Esophagus squamous epithelium (tissue), 5 donors: ENCODE measurements at places on chromosomes 4 and X.

GRCh38 chr4:14196131-14196530 lies 568.6 kb upstream of the BOD1L1 start:
- no peak overlapping the region for H3K27ac ChIP-seq
- no peaks in the 10 kb centered on the region for H3K36me3 ChIP-seq
- DNase-seq = no peak
- H3K4me1 ChIP-seq = no peaks in the 10 kb centered on the region
- no peaks in the 10 kb centered on the region for H3K27me3 ChIP-seq

DNA sequence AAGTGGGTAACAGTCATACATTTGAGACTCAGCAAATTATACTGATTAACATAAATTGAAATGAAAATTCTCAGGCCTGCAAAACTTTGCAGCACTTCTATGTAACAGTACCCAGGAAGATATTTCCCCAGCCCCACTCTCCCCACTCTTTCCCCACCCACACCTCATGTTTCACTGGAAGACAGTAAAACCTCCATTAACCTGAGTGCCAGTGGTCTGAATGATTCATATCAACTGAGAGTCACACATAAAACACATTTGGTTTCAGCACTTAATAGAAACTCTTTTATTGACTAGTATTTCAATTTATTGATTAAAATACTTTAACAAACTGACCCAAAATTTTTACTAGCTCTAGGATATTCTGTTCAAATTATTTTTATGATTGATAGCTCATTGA lies 6.9 kb downstream of the CXCL6 start:
- no peaks in the 10 kb centered on the region for H3K36me3 ChIP-seq
- H3K4me1 ChIP-seq = no peaks in the 10 kb centered on the region
- no peak overlapping the region for H3K4me3 ChIP-seq

DNA sequence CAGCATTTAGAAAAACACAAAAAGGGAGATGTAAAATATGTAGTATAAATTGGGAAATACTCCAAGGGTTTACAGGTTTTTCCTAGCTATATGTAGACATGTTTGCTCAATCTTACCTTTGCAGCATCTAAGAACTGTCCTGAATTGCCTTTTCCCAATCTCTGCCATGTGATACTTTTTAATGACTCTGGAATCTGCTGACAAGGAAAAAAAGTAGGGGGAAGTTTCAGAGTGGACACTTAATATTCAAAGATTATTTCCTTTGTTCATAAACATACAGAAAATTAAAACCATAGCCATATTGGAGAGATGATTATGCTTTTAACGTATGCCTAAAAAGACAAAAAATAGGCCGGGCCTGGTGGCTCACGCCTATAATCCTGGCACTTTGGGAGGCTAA lies 41.4 kb downstream of the ABCB7 start:
- no peaks in the 10 kb centered on the region for H3K36me3 ChIP-seq
- H3K4me1 ChIP-seq = no peaks in the 10 kb centered on the region
- H3K4me3 ChIP-seq = no peak overlapping the region
- no peak overlapping the region for H3K27ac ChIP-seq

DNA sequence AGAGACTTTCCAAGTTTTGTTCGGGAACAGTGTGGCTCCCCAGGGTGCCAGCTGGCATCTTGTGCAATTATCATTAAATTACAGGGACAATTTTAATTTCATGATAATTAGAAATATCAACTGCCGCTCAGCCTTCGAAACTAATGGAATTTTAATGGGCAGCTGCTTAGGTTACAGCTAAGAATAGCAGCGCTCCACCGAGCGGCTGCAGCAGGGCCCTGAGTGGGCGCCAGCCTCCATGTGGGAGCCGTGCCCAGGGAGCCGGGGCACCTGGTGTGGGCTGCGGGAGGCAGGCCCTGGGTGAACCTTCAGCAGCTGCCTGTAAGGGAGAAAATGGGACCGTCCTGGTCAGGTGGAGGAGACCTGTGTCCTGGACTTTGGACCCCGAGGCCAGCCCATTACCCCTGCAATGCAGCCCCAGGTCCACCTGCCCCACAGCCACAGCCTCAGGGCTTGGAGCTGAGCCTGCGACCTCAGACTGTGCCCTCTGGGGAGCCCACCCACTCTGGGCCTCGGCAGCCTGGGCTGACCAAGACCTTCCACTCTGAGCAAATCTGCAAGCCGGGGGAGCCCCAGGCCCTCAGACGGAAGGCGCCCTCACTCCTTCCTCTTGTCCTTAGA lies 21.1 kb downstream of the MSANTD1 start:
- no peak overlapping the region for H3K4me3 ChIP-seq
- no peak overlapping the region for H3K27ac ChIP-seq
- DNase-seq = no peak
- H3K27me3 ChIP-seq = no peaks in the 10 kb centered on the region
- H3K36me3 ChIP-seq = no peaks in the 10 kb centered on the region

DNA sequence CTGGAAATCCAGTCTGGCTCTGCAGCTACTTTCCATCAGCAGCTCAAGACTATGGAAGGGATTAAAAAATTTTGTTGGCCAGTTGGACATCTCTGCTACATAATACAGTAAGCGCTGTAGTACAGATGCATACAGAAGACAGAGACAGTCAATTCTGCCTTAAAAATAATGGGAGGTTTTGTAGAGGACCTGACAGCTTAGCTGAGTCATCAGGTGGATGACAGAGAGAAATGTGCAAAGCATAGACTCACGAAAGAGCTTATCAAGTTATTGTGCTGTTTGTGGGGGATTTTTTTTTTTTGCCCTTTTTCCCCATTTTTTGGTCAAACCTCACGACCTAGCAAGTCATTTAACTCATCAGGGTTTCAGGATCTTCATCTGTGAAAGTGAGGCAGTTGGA lies 149.0 kb upstream of the SCML1 start:
- no peak overlapping the region for H3K27ac ChIP-seq
- H3K4me1 ChIP-seq = peaks cover 3% of the 10 kb centered on the region
- H3K4me3 ChIP-seq = no peak overlapping the region
- no peaks in the 10 kb centered on the region for H3K27me3 ChIP-seq
- H3K36me3 ChIP-seq = no peaks in the 10 kb centered on the region

GRCh38 chr4:10077076-10077475 lies 39.5 kb downstream of the WDR1 start:
- no peaks in the 10 kb centered on the region for H3K27me3 ChIP-seq
- H3K36me3 ChIP-seq = peaks cover 99% of the 10 kb centered on the region
- H3K4me1 ChIP-seq = no peaks in the 10 kb centered on the region
- H3K27ac ChIP-seq = no peak overlapping the region
- no peak for DNase-seq

GRCh38 chr4:78512357-78512920 lies 39.1 kb upstream of the ANXA3 start:
- no peaks in the 10 kb centered on the region for H3K4me1 ChIP-seq
- no peak for DNase-seq
- no peaks in the 10 kb centered on the region for H3K36me3 ChIP-seq
- no peaks in the 10 kb centered on the region for H3K27me3 ChIP-seq

DNA sequence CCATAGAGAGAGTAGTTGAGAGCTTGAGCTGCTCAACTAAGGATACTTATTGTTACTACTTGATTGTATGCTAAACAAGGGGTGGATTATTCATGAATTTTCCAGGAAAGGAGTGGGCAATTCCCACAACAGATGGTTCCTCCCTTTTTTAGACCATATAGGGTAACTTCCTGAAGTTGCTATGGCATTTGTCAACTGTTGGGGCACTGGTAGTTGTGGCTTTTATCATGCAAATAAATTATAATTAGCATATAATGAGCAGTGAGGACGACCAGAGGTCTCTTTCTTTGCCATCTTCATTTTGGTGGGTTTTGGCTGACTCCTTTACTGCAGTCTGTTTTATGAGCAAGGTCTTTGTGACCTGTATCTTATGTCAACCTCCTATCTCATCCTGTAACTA lies 1403.5 kb upstream of the PABPC4L start:
- H3K4me1 ChIP-seq = no peaks in the 10 kb centered on the region
- no peaks in the 10 kb centered on the region for H3K36me3 ChIP-seq
- no peak overlapping the region for H3K4me3 ChIP-seq
- H3K27me3 ChIP-seq = no peaks in the 10 kb centered on the region

- no peaks in the 10 kb centered on the region for H3K36me3 ChIP-seq
- H3K27ac ChIP-seq = no peak overlapping the region
- DNase-seq = no peak
- H3K27me3 ChIP-seq = no peaks in the 10 kb centered on the region
- no peak overlapping the region for H3K4me3 ChIP-seq
These were observed 76.5 kb downstream of the COL4A5 start for GRCh38 chrX:108516184-108516583.

DNA sequence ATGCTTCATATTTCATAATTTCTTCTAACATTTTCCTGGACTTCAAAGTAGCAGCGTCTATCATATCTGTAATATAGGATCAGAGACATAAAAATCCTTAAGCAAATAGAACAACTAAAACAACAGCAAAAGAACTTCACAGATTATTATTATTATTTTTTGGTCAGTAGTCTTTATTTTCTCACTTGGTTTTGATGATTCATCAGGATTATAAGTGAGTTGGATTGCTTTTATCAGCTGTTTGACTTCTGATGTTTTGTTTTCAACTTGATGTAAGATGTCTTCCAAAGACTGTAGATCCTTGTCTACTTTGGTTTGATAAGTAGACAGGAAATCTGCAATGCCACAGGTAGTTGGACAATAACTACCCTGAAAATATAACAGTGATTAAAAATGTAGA lies 623 bp downstream of the FGG start:
- H3K4me3 ChIP-seq = no peak overlapping the region
- H3K27me3 ChIP-seq = peaks cover 6% of the 10 kb centered on the region
- no peaks in the 10 kb centered on the region for H3K36me3 ChIP-seq
- no peaks in the 10 kb centered on the region for H3K4me1 ChIP-seq
- H3K27ac ChIP-seq = no peak overlapping the region

DNA sequence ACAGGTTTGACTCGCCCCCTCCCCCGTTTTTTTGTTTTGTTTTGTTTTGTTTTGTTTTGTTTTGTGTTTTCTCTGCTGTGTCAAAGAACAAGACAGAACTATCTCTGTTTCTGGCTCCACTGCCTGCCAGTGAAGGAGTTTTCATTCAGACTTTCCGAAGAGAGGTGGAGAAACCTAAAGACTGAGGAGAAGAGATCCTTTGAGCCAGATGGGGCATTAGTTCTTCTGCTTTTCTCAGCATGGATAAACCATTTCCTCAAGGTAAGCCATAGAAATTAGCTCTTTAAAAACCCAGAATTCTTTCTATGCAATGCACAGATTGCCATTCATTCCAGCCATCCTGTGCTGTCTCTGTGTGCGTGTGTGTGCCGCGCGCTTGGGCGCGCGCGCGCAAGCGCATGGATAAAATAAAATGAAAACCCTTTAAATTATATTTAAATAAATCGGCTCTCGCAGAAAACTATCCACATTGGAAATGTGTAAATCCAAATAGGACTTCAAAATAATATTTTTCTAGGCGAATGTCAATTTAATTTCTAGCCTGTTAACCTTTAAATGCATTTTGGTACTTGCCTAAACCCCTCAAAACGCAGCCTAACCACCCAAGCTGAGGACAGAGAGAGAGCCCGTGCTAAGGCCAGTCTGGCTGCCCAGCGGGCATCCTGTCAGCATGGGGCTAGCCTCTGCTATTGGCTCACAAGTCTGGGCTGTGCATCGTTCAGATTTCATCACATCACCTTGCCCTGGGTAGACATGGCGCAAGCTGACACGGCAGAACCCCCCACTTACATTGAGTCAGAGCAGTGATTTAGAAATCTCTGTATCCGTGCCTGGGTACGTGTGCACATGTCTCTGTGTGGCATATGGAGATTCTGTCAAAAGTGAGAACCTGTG lies 113.0 kb upstream of the VAMP7 start:
- H3K36me3 ChIP-seq = no peaks in the 10 kb centered on the region
- H3K4me1 ChIP-seq = no peaks in the 10 kb centered on the region
- no peak for DNase-seq
- H3K27me3 ChIP-seq = no peaks in the 10 kb centered on the region
- peak overlapping the region; percentile 12 for H3K4me3 ChIP-seq

DNA sequence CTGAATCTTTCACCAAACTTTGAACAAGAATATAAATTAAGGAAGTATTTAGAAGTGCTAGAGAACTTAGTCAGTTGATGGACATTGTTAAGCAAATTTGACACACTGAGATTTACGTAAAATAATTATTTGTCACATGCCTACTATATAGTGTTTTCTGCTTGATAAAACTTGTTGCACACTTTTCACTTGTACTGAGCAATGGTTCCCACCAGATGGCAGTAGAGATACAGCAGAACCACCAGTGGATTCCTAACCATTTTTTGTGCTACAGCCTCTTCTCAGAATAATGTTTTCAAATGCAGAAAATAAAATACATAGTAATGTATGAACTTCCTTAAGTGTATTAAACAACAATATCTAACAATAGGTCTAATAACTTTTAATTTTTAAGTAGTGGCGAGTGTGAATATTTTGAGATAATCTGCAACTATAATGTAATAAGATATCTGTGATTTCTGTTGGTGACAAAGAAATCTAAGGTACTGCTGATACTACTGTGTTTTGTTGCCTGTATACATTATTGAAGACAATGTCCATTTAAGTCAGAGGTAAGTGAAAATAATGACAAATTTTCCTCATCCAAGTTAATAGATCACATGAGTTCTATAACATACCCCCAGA lies 81.2 kb downstream of the APOOL start:
- H3K36me3 ChIP-seq = no peaks in the 10 kb centered on the region
- H3K27me3 ChIP-seq = no peaks in the 10 kb centered on the region
- no peaks in the 10 kb centered on the region for H3K4me1 ChIP-seq
- no peak overlapping the region for H3K4me3 ChIP-seq

GRCh38 chrX:109374262-109374960 lies 107.5 kb downstream of the GUCY2F start:
- no peaks in the 10 kb centered on the region for H3K4me1 ChIP-seq
- no peak overlapping the region for H3K4me3 ChIP-seq
- H3K27ac ChIP-seq = no peak overlapping the region
- H3K36me3 ChIP-seq = no peaks in the 10 kb centered on the region
- no peaks in the 10 kb centered on the region for H3K27me3 ChIP-seq

GRCh38 chr4:106195435-106195950 lies 120.5 kb downstream of the TBCK start:
- H3K27me3 ChIP-seq = no peaks in the 10 kb centered on the region
- H3K4me3 ChIP-seq = no peak overlapping the region
- no peak for DNase-seq
- H3K4me1 ChIP-seq = no peaks in the 10 kb centered on the region
- H3K36me3 ChIP-seq = no peaks in the 10 kb centered on the region

DNA sequence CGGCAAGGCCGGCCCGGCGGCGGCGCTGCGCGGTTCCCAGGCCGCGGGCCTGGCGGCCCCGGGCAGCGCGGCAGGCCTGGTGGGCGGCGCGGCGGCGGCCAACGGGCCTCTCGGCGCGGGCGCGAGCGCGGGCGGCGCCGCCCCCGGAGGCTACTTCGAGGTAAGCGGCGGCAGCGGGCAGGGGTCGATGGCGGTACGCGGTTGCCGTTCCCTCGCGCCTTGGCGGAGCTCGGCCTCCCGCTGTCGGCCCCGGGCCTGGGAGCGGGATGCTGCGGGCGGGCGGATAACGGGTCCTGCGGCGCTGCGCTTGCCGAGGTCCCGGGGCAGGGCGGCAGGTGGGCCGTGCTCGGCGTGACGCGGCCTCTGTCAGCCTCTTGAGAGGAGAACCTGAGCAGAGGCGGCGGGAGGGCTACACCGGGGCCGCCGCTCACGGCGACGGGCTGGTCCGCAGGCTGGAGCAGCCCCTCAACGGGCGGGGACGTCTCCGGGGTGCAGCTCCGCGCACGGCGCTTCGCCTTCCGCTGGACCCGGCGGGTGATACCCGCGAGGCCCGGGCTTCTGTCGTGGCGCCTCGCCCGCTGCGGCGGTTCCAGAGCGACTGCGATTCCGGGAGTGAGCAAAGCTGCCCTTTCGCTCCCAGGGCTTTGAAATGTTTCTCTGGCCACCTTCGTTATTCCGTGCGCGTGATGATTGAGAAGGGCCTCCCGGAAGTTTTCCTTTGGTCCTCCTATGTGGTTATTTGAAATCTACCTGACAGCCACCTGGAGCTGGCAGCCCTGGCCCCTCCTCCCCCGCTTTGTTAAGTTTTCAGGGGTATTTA lies 774 bp downstream of the FAM193A start:
- peak overlapping the region; percentile 94 for H3K4me3 ChIP-seq
- no peaks in the 10 kb centered on the region for H3K27me3 ChIP-seq
- no peaks in the 10 kb centered on the region for H3K36me3 ChIP-seq
- peaks cover 38% of the 10 kb centered on the region for H3K4me1 ChIP-seq
- peak overlapping the region; percentile 99 for H3K27ac ChIP-seq
